ENCODE measurements at places on chromosomes 6 and 20.

GRCh38 chr6:30590509-30590908 lies 19.3 kb downstream of the ABCF1 start:
- no peak for DNase-seq

GRCh38 chr6:111175109-111175508 lies 87.8 kb downstream of the SLC16A10 start:
- peak; percentile 10 for DNase-seq

- no peak for DNase-seq
Observed at GRCh38 chr20:31923388-31924331, 28.2 kb downstream of the PDRG1 start.

DNA sequence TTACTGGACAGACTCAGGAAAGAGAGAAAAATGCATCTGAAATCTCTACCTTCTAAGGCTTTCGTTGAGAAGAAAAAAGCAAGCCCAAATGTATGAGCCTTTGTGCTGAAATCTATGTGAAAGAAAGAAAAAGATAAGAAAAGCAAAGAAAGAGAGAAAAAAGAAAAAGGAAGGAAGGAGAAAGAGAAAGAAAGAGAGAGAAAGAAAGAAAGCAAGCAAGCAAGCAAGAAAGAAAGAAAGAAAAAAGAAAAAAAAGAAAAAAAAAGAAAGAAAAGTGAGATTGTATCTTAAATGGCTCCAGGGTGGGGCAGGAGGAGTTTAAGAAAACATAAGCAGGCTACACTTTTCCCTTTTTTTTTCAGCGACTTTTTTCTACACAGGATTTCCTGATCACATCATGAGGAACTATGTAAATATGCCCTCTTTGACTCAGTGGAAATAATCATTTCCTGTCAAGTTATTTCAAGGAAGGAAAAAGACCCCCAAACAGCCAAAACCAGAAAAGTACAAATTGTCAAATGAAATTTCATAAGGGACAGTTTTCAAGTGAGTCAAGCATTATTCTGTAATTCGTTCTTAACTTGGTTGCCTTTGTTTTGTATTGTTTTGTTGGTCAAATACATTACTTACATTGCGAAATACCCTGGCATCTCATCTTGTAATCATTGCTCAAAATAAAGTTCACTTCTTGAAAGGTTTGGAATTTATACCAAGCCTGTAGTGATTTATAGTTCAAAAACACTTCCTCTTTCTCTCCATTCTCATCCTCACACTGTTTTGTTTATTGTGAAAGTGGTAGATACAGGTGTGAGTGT lies 79.5 kb upstream of the RNF217 start:
- DNase-seq = no peak

DNA sequence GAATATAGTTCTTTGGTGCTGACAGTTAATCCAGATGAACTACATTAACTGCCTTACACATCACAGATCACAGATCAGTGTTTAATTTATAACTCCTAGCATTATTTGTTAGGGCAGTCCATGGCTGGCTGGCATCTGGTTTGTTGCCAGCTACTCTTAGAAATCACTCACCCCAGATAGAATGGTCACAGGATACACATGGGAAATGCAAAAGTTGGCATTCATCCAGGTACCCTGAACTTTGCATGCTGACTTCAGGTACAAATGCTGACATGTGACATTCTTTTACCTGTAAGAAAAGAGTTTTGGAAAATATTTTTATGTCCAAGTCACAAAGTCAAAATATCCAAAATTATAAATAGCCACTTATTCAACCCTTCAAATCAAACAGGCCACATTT lies 20.2 kb downstream of the FBXL4 start:
- DNase-seq = no peak

GRCh38 chr20:2930538-2930937 lies 57.3 kb downstream of the PTPRA start:
- no peak for DNase-seq

DNA sequence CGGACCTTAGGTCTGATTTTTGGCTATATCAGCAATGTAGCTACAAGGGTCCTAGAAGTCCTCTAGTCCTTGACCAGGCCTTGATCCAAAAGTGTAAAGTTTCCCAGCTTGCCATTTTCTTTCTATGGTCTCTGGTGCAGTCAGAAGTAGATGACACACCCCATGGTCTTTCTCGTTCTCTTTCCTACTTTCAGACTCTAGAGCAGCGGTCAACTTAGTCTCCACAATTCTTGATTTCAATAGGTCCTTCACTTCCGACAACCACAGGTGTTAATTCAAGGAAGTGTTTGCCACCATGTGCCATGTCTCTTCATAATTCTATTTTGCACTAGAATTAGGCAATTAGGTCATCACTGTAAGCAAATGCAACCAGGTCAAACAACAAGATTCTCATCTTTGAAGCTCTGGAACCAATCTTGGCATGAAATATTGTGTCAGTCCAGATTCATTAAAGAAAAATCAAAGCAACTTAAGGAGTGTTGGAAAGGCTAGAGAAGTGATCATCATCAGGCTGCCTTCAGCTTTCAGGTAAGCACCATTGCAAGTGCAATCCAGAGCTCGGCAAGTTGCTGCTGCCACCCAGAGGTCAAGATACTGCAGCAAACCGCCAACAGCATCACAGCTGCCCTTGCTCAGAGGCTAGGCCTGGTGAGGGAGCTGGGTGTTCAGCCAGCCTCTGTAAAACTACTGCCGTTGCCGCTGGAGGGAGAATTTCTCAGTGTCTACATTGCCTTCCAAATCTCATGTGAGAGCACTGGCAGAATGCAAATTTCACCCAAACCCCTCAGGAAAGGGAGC lies 5.6 kb upstream of the SYNE1 start:
- peak; percentile 32 for DNase-seq

- DNase-seq = peak; percentile 65
Observed at GRCh38 chr6:111973927-111974639, 79.8 kb upstream of the CCN6 start.

GRCh38 chr20:34941226-34941625 lies 14.4 kb downstream of the GSS start:
- DNase-seq = no peak

- DNase-seq = no peak
Observed at GRCh38 chr20:5608442-5609161, 141.6 kb upstream of the SHLD1 start.

GRCh38 chr6:3259491-3259958 lies 778 bp downstream of the PSMG4 start:
- no peak for DNase-seq

- no peak for DNase-seq
Observed at GRCh38 chr20:50721881-50722281, 9.5 kb upstream of the PARD6B start.

- no peak for DNase-seq
Observed at GRCh38 chr6:109121411-109121810, 26.1 kb downstream of the CEP57L1 start.

DNA sequence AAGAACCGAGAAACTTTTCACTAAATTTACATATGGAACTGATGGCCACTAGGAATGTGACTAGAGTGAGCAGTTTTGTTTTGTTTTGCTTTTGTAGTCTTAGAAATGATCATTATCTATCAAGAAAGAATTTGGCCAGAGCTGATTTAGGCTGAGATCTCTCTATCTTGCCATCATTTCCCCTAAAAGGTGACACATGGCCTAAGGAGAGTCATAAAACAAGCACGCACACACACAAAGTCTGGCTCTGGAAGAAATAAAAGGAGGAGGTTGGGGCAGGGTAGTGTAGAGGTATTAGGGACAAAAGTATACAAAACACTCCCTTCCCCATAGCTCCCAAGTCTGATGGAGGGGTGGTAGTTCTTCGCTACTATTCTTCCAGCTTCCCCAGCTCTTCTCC lies 56.4 kb downstream of the RIPOR2 start:
- no peak for DNase-seq

- no peak for DNase-seq
Observed at GRCh38 chr6:140046016-140046632, 671.7 kb upstream of the CITED2 start.

GRCh38 chr6:151847064-151847463 lies 39.6 kb downstream of the ESR1 start:
- no peak for DNase-seq

- no peak for DNase-seq
Observed at GRCh38 chr6:41730531-41731436, 4.6 kb downstream of the TFEB start.

- no peak for DNase-seq
Observed at GRCh38 chr6:56550301-56550700, 92.4 kb downstream of the DST start.

DNA sequence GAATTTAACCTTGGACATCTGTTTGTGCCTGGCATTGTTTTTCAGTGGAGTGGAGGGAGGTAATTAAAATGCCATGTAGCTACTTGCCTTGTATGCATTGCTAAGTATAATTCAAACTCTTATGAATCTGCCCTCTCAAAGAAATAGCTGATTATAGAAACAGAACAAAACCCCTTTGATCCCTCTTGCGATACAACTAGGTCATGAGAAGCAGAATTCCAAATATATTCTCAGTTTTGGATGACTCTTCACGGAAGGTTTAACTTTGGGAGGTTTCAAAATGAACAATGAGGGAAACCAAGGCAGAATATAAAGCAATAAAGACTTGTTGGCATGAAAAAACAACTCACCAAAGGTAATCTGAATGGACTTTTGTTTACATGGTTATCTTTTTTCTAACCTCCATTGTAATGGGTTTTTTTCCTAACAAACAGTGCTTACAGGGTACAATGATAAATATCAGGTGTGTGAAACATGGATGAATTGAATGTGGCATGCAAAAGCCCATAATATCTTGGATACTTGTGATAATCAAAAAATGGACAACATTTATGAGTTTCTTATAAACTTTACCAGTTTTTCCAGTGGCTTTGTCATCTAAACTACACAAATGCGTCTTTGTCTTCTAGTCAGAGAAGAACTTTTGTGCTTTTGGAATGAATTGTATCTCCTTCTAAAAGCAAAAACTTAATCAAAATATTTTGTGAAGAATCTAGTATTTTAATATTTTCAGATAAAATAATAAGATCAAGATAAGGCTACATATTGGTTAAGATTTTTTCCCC lies 15.7 kb upstream of the HEY2 start:
- DNase-seq = no peak

GRCh38 chr20:6700563-6701329 lies 66.7 kb upstream of the BMP2 start:
- no peak for DNase-seq

GRCh38 chr6:30344191-30344867 lies 627 bp upstream of the RPP21 start:
- no peak for DNase-seq

DNA sequence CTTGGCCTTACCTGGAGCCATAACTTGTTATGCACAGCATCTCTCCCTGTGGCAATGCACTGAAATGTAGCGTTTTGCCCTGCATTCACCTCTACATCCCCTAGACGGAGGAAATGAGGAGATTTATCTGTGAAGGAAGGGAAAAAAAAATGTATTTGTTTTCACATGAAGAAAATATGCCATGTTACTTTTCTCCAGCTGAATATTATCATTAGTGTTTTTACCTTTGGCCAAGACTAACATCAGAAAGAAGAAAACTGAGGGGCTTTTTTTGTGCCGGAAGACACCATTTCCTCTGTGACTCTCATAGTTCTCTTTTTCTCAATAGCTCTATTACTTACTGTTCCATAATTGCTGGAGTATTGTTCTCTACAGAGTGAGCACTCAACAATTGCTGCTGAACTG lies 280.4 kb downstream of the PTPRK start:
- no peak for DNase-seq
